ENCODE measurements at places on chromosomes 4 and X. TPM values are rescaled to one million over a fixed set of nuclear protein-coding genes. Genes with fewer than 3 reads are reported as not detected.

Gene KIF4A
- 2.2 TPM for total RNA-seq

Gene UGT2A1
- not detected for total RNA-seq

Gene ZNF157
- not detected for total RNA-seq

- DNase-seq, result no peak
Measured at GRCh38 chr4:18242919-18243693, 221.6 kb upstream of the LCORL start.

GRCh38 chr4:56979421-56980072, 851 bp downstream of the POLR2B start:
- DNase-seq, result no peak

Gene SLC9B2
- 23.3 TPM for total RNA-seq

Gene CORIN
- 5.4 TPM for total RNA-seq

DNA sequence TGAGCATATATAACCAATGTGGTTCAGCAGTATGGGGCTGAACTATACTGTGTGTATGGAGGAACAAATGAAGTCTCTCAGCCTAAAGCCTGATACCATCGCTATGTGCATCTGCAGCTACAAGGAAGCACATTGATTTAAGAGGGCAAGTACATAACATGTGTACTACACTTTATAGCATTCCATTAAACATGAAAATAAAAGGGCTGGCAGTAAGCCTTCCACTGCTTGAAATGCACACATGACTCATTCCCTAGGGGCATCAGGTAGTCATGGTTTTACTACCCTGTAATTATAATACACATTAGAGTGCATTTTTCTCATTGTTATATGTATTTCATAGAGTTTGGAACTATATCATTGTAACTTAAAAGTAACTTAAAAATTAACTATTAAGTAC, 51.2 kb downstream of the SMARCA1 start:
- DNase-seq, result no peak

DNA sequence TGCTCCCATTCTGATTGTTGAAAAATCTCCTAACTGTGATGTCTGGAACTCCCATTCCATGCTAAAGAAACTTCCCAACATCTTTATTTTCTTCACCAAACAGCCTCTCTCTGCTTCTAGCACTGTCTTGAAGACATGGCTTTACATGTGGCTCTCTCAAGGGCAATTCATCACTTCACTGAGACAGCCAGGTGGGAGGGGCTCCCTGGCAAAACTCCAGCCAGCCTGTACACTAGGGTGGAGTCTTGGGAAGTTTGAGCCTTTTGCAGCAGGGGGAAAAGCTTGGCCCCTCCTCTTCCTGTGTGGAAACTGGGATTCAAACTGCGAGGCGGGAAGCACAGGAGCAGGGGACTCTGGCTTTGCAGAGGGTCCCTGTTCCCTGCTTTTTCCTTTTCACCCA, 130.5 kb upstream of the TTC29 start:
- DNase-seq, result no peak

DNA sequence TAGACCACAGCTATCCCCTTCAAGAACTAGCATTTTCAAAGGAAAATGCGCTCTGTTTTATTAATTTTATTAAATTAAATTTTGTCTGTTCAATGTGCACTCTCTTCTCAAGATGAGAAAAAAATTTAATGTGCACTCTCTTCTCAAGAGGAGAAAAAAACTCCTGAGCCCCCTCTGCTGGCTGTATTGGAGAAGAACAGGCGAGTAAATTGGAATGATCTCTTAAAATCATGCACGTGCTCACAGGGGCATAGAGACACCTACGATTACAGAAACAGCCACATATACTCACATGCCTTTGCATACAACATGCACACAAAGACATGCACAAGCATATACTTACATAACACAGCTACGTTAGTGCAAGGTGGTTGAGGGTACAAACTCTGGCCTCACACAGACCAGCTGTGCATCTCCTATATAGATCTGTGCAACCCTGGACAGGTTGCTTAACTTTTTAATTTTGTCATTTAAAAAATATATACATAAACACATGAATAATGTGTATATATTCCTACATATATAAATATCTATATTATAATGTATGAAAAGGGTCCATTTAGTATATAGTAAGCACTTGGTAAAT, 176.2 kb upstream of the CXorf66 start:
- DNase-seq, result no peak

GRCh38 chrX:9598344-9598743, 133.5 kb downstream of the TBL1X start:
- DNase-seq, result no peak

Gene RHOXF2
- not detected for total RNA-seq

Gene LRIT3
- not detected for total RNA-seq

DNA sequence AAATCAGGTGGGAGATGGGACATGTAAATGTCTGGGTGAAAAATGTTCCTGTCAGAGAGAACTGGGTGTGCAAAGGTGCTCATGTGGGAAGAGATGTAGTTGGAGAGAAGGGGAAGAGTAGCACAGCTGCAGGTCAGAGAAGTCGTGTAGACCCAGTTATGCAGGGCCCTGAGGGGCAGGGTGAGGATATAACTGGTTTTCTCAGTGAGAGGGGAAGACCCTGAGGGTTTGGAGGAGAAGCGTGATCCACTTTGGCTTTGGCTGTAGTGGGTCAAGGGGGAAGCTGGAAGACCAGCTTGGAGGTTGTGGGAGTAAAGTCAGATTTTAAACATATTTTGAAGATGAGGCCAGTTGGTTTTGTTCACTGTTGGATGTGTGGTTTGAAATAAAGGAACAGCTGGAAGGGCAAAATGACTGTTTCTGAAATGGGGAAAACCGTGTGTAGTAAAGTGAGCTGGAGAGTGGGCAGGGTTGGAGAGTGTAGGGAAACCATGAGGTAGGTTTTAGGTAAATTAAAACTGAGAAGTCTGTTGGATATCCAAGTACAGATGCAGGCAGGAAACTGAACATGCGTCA, 44.2 kb downstream of the NAP1L5 start:
- DNase-seq, result no peak

GRCh38 chrX:29308726-29309125, 721.5 kb downstream of the IL1RAPL1 start:
- no peak for DNase-seq

DNA sequence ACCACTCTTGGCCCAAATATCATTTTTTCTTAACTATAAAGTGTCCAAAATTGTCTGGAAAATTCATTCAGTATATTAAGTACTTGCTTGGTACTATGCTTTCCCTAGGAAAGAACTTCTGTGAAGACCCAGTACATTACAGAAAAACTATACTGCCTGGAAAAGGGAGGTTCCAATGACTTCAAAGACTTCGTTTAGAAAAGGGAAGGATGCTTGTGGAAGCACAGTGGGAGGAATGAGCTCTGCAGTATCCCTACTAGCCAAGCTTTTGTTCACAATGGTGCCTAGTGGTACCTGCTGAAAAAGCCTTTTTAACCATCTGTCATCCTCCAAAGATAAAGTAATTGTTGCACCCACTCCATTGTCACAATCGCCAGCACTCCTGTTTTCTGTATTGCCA, 7.2 kb downstream of the TEC start:
- no peak for DNase-seq

- no peak for DNase-seq
Measured at GRCh38 chr4:163280703-163281519, 51.5 kb downstream of the NPY1R start.

GRCh38 chr4:145511913-145512522, 30.4 kb downstream of the SMAD1 start:
- no peak for DNase-seq

GRCh38 chrX:18676470-18676869, 4.6 kb upstream of the RS1 start:
- no peak for DNase-seq

- DNase-seq, result no peak
Measured at GRCh38 chrX:68195561-68195960, 237.7 kb downstream of the OPHN1 start.

Gene PRR27
- total RNA-seq, result not detected

Gene COL25A1
- total RNA-seq, result 0.49 TPM

- DNase-seq, result no peak
Measured at GRCh38 chr4:113173793-113174264, 124.4 kb downstream of the ANK2 start.

GRCh38 chrX:139213241-139213709, 317.3 kb upstream of the F9 start:
- no peak for DNase-seq

Gene EDA2R
- 1.2 TPM for total RNA-seq

Gene CT55
- total RNA-seq, result not detected

Gene ODAPH
- not detected for total RNA-seq

- no peak for DNase-seq
Measured at GRCh38 chrX:14903891-14904290, 30.7 kb downstream of the MOSPD2 start.

DNA sequence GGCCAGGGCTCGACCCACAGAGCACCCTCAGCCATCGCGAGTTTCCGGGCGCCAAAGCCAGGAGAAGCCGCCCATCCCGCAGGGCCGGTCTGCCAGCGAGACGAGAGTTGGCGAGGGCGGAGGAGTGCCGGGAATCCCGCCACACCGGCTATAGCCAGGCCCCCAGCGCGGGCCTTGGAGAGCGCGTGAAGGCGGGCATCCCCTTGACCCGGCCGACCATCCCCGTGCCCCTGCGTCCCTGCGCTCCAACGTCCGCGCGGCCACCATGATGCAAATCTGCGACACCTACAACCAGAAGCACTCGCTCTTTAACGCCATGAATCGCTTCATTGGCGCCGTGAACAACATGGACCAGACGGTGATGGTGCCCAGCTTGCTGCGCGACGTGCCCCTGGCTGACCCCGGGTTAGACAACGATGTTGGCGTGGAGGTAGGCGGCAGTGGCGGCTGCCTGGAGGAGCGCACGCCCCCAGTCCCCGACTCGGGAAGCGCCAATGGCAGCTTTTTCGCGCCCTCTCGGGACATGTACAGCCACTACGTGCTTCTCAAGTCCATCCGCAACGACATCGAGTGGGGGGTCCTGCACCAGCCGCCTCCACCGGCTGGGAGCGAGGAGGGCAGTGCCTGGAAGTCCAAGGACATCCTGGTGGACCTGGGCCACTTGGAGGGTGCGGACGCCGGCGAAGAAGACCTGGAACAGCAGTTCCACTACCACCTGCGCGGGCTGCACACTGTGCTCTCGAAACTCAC, 3.6 kb downstream of the MID1IP1 start:
- DNase-seq, result no peak

Gene CXCL8
- 0.49 TPM for total RNA-seq

- DNase-seq, result no peak
Measured at GRCh38 chr4:1713003-1713851, 1.1 kb upstream of the SLBP start.

DNA sequence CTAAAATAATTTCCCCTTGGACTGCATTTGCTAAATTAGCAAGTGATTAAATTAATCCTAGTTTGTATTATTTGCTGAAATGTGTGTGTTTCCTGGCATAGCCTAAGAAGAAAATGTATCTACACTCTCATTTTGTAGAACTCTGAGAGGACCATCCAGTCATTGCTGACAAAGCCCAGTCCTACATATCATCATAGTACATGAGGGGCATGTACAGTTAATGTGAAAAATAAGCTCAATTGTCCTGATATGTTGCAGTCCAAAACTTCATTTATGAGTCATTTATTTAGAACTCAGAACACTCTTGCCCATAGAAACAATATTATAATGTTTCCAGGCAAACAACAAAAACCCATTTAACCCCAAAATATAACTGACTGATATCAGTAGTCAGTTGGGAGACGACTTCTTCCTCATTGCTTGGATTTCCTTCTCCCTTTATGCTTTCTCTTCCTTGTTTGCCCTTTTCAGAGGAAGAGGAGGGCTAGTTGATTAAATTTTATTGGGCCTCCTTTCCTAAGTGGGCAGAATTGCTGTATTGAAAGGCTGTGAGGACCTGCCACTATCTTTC, 26.9 kb upstream of the BBS12 start:
- DNase-seq, result no peak

Gene FAM200B
- 29.5 TPM for total RNA-seq

Gene MID2
- 25.5 TPM for total RNA-seq

GRCh38 chrX:37380924-37381323, 31.8 kb downstream of the PRRG1 start:
- no peak for DNase-seq
